Activated CD4-positive, alpha-beta T cell treated with anti-CD3 and anti-CD28 coated beads for 36 hours (primary cell): ENCODE measurements at places on chromosomes 7 and 10. TPM values are rescaled to one million over a fixed set of nuclear protein-coding genes. Genes with fewer than 3 reads are reported as not detected.
A peak's percentile ranks its signal among the peaks of the same experiment; 100 is the strongest.

The RBM33 gene
- total RNA-seq, result 67.6 TPM

The FAM131B gene
- 1.7 TPM for total RNA-seq

The TAF6 gene
- 54.3 TPM for total RNA-seq

The CFAP43 gene
- total RNA-seq, result 0.09 TPM

- no peaks in the 10 kb centered on the region for H3K27me3 ChIP-seq
- H3K4me1 ChIP-seq, result peaks cover 88% of the 10 kb centered on the region
- peak; percentile 78 for DNase-seq
- peaks cover 12% of the 10 kb centered on the region for H3K36me3 ChIP-seq
- peak overlapping the region; percentile 70 for H3K4me3 ChIP-seq
- peak overlapping the region; percentile 97 for H3K27ac ChIP-seq
Measured at GRCh38 chr10:22682237-22683139, 31.9 kb downstream of the PIP4K2A start.

DNA sequence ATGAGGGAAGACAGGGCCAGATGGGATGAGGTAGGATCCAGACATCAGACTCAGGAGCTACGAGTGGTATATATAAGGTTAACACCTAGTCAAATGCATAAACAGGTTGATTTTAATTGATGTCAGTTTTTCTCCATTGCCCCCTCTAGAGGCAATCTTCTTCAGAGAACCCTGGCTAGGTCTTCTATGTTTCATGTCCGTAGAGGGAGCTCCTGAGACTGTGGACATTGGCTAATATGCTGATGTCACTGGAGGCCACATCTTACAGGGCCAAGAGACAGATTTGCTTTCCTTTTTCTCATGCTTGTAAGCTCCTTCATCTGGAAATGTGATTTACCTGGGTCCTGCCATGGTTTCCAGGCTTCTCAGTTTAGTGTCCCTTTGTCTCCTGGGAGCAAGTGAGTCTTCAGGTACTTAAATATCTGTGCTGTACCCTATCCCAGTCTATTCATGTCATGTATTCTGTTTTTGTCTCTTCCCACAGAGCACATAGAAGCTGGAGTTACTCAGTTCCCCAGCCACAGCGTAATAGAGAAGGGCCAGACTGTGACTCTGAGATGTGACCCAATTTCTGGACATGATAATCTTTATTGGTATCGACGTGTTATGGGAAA lies 161.6 kb upstream of the PRSS1 start:
- DNase-seq, result peak; percentile 15
- H3K36me3 ChIP-seq, result no peaks in the 10 kb centered on the region
- H3K4me1 ChIP-seq, result peaks cover 10% of the 10 kb centered on the region
- no peak overlapping the region for H3K27ac ChIP-seq
- H3K27me3 ChIP-seq, result no peaks in the 10 kb centered on the region
- no peak overlapping the region for H3K4me3 ChIP-seq

DNA sequence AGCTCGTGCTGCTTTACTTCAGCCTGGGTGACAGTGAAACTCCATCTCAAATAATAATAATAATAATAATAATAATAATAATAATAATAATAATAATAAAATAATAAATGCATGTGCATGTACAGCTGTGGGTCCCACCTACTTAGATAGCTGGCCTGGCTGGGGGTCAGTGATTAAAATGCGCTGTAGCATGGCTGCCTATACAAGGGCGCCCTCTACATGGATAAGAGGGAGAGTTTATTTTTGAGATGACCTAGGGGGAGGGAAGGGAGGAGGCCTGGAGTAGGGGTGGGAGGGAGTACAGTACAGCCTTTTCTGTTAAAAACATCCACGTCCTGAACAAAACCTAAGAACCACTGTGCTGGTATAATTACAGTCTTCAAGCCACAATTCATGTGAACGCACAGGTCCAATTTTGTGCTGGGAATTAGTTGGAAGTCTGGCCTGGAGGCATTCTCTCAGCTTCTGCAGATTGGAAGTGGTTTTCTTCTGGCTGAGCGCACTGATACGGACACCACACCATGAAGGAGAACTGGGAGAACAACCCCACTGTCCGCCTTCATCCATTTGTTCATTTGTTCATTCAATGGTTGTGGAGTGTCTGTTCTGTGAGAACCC lies 146.5 kb downstream of the TMEM178B start:
- no peaks in the 10 kb centered on the region for H3K36me3 ChIP-seq
- no peak overlapping the region for H3K27ac ChIP-seq
- no peaks in the 10 kb centered on the region for H3K4me1 ChIP-seq
- H3K27me3 ChIP-seq, result peaks cover 12% of the 10 kb centered on the region
- no peak overlapping the region for H3K4me3 ChIP-seq
- no peak for DNase-seq

DNA sequence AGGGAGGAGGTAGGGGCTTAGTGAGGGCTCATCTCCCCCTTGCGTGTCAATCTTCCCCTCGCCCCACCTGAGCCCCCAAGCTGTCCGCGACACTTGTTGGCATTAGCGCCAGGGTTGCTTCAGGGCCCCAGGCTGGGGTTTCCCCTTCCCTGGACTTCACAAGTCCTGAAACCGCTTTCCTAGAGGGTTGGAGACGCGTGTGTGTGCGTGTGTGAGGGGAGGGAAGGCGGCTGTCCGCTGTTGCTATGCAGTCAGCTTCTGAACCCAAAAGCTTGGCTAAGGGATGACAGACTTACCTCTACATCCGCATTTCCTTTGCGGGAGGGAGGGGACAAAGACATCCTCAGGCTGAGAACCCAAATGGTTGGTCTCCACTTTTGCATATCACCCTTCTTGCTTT lies 803 bp downstream of the GOLGA7B start:
- peak overlapping the region; percentile 70 for H3K4me3 ChIP-seq
- H3K27me3 ChIP-seq, result no peaks in the 10 kb centered on the region
- no peak overlapping the region for H3K27ac ChIP-seq

GRCh38 chr10:115649217-115649616 lies 556.1 kb downstream of the ATRNL1 start:
- no peaks in the 10 kb centered on the region for H3K27me3 ChIP-seq
- no peak for DNase-seq
- H3K27ac ChIP-seq, result no peak overlapping the region
- H3K4me1 ChIP-seq, result no peaks in the 10 kb centered on the region

- H3K4me1 ChIP-seq, result peaks cover 24% of the 10 kb centered on the region
- H3K27ac ChIP-seq, result peak overlapping the region; percentile 71
- H3K4me3 ChIP-seq, result no peak overlapping the region
- H3K36me3 ChIP-seq, result no peaks in the 10 kb centered on the region
- DNase-seq, result peak; percentile 72
Measured at GRCh38 chr7:2299131-2299829, 15.0 kb downstream of the SNX8 start.
